Stimulated activated CD8-positive, alpha-beta memory T cell treated with anti-CD3 and anti-CD28 coated beads, Interleukin-15, amount 100 ng/mL, for 48 hours (primary cell): ENCODE measurements at places on chromosomes 3 and 15.

- no peak for DNase-seq
Measured at GRCh38 chr3:152672320-152672649, 162.6 kb upstream of the P2RY1 start.

DNA sequence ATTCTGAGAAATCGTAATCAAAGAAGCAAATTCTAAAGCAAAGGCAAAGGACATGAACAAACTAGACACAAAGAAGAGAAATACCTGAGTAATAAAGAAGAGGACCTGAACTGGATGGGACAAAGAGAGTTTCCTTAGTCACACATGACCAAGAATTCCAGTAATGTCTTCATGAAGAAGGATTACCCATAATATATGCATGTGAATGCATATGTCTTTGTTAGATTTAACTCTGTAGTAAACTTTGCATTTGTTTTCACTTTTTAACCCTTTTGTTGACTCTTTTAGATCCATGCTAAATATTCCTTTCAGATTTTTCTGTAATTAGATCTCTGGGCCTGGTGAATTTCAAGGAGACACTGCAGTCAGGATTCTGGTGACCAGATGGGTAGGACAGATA is 279.8 kb downstream of the ARRDC4 start:
- no peak for DNase-seq

GRCh38 chr3:159824333-159824732 is 164.3 kb upstream of the IL12A start:
- DNase-seq = no peak

DNA sequence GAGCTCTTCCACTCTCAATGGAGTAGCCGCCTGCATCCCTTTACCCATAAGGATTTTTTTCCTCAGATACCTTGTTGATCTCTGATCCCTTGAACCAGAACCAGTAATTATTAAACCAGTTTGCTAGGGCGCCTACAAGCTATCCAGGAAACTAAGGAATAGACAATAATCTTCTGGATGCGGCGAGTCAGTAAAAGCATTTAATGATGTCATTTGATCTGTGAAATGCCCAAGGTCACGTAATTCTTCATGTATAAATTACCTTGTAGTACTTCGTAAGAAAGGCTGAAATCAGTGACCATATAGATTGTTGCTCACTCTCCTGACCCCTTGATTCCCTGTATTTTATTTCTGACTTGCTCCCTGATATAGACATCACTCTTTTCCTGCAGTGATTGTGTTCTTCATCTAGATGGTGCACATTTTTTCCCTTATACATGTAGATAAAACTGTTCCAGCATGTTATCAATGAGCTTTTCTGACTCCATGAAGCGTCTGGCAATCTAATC is 548.6 kb upstream of the NAALADL2 start:
- DNase-seq = no peak

DNA sequence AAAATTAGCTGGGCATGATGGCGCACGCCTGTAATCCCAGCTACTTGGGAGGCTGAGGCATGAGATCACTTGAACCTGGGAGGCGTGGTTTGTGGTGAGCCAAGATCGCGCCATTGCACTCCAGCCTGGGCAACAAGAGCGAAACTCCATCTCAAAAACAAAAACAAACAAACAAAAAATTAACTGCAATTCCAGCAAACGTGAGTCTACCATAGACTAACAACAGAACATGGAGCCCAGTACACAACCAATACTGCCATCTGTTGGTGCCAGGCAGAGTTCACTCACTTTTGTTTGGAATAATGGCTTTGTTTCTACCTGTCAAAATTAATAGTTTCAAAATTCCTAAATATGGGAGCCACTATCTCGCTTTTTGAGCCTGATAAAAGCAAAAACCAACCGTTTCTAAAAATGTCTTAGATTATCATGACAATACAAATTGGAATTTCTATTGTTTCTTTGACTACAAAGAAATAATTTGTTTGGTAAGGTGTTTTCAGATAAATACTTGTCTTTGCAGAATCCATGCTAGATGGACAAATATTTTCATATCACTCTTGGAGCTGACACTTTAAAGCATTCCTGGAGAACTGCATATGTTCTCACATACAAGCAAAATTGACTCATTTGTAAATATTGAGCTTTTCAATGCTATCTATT is 45.0 kb downstream of the GPR176 start:
- DNase-seq = no peak

GRCh38 chr15:43796566-43796965 is 3.5 kb downstream of the SERINC4 start:
- DNase-seq = no peak

DNA sequence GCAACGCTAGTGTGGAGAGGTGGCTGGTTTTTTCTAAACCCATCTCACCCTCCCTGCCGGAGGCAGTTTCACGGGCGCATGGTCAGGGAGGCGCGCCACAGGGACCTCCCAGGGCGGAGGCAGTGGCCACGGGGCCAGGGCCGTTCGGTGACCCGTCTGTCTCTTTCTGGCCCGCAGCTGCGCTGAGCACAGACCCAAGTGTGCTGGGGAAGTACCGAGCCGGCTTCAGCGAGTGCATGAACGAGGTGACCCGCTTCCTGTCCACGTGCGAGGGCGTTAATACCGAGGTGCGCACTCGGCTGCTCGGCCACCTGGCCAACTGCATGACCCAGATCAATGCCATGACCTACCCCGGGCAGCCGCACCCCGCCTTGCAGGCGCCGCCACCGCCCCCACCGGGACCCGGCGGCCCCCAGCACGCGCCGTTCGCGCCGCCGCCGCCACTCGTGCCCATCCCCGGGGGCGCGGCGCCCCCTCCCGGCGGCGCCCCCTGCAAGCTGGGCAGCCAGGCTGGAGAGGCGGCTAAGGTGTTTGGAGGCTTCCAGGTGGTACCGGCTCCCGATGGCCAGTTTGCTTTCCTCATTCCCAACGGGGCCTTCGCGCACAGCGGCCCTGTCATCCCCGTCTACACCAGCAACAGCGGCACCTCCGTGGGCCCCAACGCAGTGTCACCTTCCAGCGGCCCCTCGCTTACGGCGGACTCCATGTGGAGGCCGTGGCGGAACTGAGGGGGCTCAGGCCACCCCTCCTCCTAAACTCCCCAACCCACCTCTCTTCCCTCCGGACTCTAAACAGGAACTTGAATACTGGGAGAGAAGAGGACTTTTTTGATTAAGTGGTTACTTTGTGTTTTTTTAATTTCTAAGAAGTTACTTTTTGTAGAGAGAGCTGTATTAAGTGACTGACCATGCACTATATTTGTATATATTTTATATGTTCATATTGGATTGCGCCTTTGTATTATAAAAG is 1.8 kb downstream of the HES1 start:
- DNase-seq = no peak

- no peak for DNase-seq
Measured at GRCh38 chr3:55283441-55283925, 203.6 kb downstream of the WNT5A start.

- DNase-seq = no peak
Measured at GRCh38 chr3:133464573-133464972, 64.7 kb downstream of the BFSP2 start.

- peak; percentile 8 for DNase-seq
Measured at GRCh38 chr15:63331456-63331855, 50.2 kb downstream of the CA12 start.

DNA sequence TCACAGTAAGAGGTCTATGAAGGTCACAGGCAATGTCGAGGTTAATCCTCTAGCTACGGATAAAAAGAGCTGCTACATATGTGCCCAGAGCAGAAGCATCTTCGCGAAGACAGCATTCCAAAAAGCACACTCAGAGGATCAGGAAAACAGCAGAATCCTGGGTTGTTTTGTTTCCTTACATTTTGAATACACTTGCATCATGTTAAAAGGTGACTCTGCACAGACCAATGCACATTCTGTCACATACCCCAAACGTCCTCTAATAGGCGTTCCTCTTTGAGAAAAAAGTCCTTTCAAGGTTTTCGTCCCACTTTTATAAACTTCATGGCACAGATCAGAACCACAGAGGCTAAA is 52.7 kb downstream of the VGLL4 start:
- DNase-seq = no peak

- no peak for DNase-seq
Measured at GRCh38 chr3:122618614-122619013, 41.2 kb downstream of the PARP15 start.

- DNase-seq = no peak
Measured at GRCh38 chr3:177084616-177085015, 112.7 kb downstream of the TBL1XR1 start.
